ENCODE measurements at places on chromosomes 1 and 21.

DNA sequence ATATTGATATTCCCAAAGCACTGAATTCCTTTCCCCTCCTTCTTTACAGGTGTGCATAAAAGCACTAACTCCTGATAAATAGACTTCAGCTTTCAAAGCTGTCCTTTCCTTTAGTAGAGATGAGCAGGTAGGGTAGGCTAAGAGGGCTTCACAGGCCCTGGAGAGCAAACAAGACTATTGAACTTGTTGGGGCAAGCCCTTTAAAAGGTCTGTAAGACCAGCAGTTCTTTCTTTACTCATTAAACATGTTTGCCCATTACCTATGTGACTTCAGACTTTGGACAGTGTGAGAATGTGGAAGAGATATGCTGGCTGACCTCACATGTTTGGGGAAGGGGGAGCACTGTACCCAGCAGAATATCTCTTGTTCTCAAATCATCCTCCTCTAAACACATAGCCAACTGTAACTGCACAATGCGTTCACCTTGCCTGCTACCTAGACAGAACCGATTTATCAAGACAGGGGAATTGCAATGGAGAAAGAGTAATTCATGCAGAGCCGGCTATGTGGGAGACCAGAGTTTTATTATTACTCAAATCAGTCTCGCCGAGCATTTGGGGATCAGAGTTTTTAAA is 27.1 kb upstream of the HAO2 start:
- no peak for DNase-seq

DNA sequence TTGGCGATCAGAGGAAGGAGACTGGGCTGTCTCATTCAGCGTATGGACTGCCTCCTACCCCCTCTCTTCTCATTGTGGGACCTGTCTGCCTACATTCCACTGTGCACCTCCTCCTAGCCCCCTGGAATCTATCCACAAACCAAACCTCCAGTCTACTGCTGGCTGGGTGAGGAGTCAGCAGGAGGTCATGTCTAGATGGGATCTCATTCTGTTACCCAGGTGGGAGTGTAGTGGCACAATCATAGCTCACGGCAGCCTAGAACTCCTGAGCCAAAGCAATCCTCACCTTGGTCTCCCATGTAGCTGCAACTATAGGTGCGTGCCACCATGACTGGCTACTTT is 18.0 kb upstream of the TTC22 start:
- no peak for DNase-seq

DNA sequence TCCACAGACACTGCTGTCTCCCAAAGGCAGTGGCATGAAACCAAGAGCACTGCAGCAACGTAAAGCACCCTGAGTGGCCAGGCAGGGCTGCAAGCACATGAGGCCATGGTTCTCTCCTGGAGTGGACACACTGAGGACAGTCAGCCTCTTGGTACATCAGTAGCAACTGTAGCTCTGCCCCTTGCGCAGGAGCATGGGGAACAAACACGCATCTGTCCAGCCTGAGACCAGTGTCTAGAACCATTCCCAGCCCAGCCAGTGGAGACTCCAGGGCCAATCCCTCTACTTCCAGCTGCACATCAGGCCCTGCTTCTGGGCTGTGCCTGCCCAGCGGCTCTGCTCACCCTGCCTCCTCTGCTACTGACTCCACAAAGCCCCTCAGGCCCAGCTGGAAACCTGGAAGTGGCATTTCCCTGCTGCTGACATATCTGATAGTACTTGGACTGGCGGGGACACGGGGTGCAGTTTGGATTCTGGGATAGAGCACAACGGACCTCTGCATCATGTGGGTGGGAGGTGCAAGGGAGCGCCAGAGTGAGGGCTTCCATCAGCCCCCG is 49.0 kb downstream of the TOR1AIP2 start:
- no peak for DNase-seq

- no peak for DNase-seq
Measured at GRCh38 chr1:190124068-190124467, 353.6 kb downstream of the BRINP3 start.

GRCh38 chr1:247376659-247377058 is 39.3 kb upstream of the NLRP3 start:
- no peak for DNase-seq
